ENCODE measurements at places on chromosomes 1 and 21.

- no peak for DNase-seq
Measured at GRCh38 chr1:172778456-172779455, 119.9 kb downstream of the FASLG start.

DNA sequence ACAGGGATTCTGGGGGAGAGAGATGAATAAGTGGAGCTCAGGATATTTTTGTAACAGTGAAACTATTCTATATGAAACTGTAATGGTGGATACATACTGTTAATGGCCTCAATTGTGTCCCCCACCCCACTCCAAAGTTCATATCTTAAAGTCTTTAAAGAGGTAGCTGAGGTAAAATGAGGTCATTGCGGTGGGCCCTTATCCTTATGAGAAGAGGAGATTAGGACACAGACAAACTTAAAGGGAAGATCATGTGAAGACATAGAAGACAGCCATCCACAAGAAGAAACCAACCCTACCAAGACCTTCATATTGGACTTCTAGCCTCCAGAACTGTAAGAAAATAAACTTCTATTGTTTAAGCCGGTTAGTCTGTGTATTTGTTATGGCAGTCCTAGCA, 9.8 kb downstream of the TXNDC12 start:
- DNase-seq, result no peak

- DNase-seq, result no peak
Measured at GRCh38 chr1:152086760-152087159, 2.1 kb downstream of the TCHHL1 start.

DNA sequence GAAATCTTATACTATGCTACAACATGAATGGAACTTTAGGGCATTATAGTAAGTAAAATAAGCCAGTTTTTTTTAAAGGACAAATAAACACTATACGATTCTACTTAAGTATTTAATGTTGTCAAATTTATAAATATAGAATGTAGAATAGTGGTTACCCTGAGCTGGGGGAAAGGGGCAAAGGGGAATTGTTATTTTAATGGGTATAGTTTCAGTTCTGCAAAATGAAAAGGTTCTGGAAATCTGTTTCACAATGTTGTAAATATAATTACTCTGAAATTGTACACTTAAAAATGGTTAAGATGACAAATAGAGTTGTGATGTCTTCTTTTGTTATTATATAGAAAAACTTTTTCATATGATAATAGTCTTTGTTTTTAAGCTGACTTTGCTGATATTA, 366.3 kb downstream of the MRPL39 start:
- no peak for DNase-seq

DNA sequence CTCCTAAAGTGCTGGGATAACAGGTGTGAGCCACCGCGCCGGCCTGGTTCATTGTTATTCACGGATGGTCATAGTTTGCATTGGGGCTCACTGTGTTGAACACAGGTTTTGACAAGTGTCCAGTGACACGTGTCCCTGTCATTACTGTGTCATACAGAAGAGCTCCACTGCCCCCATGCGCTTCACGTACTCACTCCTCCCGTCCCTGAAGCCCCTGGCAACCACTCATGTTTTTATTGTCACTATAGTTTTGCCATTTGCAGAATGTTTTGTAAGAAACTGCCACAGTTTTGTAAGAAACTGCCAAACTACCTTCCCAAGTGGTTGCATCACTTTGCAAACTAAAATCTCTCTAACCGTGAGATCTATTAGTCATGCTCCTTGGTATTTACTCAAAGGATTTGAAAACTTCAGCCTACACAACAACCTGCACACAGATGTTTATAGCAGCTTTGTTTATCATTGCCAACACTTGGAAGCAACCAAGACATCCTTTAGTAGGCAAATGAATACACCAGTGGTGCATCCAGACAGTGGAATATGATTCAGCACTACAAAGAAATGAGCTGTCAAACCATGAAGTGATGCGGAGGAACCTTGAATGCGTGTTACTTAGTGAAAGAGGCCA, 163.2 kb upstream of the COL6A1 start:
- DNase-seq, result no peak

GRCh38 chr1:39973503-39974135, 18.7 kb downstream of the MFSD2A start:
- peak; percentile 53 for DNase-seq

- no peak for DNase-seq
Measured at GRCh38 chr1:228801068-228801467, 65.8 kb downstream of the RHOU start.

- DNase-seq, result no peak
Measured at GRCh38 chr1:237789619-237790018, 101.1 kb downstream of the ZP4 start.
